Activated T-helper 2 cell treated with anti-CD3 and anti-CD28 coated beads, Interferon-gamma antibody, Interleukin-2, Interleukin-4, amounts not matched to agents 10 μg/mL and 5 μg/mL and 100 μg/mL, durations not matched to agents 14 hours and 24 hours and 36 hours (primary cell): ENCODE measurements at places on chromosomes 16 and 17.

- no peak overlapping the region for H3K27ac ChIP-seq
- no peaks in the 10 kb centered on the region for H3K27me3 ChIP-seq
- no peaks in the 10 kb centered on the region for H3K36me3 ChIP-seq
- no peak overlapping the region for H3K4me3 ChIP-seq
Measured at GRCh38 chr16:17062676-17063075, 408.1 kb downstream of the XYLT1 start.

GRCh38 chr16:85825326-85825725, 25.8 kb downstream of the COX4I1 start:
- peaks cover 10% of the 10 kb centered on the region for H3K27me3 ChIP-seq
- no peak overlapping the region for H3K4me3 ChIP-seq
- H3K4me1 ChIP-seq = peaks cover 3% of the 10 kb centered on the region
- DNase-seq = no peak

- no peaks in the 10 kb centered on the region for H3K36me3 ChIP-seq
- H3K4me1 ChIP-seq = peaks cover 16% of the 10 kb centered on the region
- H3K27me3 ChIP-seq = peaks cover 14% of the 10 kb centered on the region
- peak within 1 kb of the TSS; percentile 76 for H3K4me3 ChIP-seq
Measured at GRCh38 chr16:2474877-2475412, at the start of gene TBC1D24. Gene TBC1D24 (plus strand): TSS chr16:2475127. CDS start chr16:2496149, 21,022 bp downstream.

DNA sequence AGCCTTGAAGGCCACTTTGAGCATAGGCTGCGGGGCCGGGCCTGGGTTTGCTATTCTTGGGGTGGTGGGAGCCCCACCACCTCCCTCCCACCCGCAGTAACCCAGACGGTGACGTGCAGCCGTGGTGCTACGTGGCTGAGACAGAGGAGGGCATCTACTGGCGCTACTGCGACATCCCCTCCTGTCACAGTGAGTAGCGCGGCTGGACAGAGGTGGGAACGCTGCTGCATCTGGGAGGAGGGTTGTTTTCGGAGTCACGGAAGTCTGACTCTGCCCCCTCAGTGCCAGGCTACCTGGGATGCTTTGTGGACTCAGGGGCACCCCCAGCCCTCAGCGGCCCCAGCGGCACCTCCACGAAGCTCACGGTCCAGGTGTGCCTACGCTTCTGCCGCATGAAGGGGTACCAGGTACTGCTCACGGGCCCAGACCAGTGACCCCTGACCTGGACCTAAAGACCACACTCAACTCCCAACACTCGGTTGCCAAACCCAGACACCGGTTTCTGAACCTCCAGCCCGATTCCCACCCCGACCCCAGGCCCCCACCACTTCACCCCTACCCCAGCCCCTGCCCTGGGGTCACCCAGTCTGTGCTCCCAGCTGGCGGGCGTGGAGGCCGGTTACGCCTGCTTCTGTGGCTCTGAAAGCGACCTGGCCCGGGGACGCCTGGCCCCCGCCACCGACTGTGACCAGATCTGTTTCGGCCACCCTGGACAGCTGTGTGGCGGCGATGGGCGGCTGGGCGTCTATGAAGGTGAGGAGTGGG, 2.1 kb downstream of the KREMEN2 start:
- peaks cover 24% of the 10 kb centered on the region for H3K4me1 ChIP-seq
- DNase-seq = no peak
- H3K27ac ChIP-seq = no peak overlapping the region
- H3K36me3 ChIP-seq = peaks cover 11% of the 10 kb centered on the region
- peaks cover 27% of the 10 kb centered on the region for H3K27me3 ChIP-seq
- H3K4me3 ChIP-seq = no peak overlapping the region
